ENCODE measurements at places on chromosomes 3 and 15. TPM values are rescaled to one million over a fixed set of nuclear protein-coding genes. Genes with fewer than 3 reads are reported as not detected.

GRCh38 chr3:69283496-69283895 is 102.4 kb downstream of the FRMD4B start:
- no peak for DNase-seq

NKIRAS1 gene
- total RNA-seq = 17.1 TPM

- peak; percentile 89 for DNase-seq
Measured at GRCh38 chr15:92098869-92099268, 245.4 kb downstream of the SLCO3A1 start.

GRCh38 chr3:26652164-26652563 is 29.6 kb downstream of the LRRC3B start:
- DNase-seq = peak; percentile 81

DNA sequence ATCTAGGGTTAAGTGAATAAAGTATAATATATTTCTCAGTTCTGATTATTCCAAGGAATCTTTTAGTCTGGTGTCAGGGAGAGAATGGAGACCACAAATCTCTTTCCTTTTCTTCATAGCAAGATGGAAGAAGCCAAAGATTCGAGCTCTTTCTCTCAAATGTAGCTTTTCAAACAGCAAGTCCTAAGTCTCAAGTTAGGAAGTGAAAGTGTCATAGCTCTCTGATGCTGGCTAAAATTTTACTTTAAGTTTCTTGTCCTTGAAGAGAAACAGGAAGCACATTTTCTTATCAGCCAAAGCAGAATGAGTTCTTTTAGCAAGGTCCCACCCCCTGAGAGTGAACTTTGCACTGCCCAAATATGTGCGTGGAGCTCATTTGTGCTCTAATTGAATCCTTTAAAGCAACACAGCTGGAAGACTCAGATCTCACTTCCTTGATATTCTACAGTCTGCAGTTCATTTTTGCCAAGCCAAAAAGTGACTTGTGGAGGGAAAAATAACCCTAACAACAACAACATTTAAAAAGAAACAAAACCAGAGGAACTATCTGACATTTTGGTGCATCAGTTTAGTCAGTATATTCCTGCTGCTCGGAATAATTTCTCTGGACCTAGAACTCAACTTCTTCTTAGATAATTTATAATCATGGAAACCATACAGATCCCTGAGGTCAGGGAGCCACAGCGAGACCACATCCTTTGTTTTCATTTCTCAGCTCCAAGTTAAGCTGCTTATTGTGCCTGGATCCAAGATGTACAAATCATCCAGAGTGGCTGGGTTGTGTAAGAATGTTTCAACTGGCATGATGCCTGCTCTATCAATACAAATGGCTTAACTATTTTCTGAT is 238.7 kb upstream of the P2RY1 start:
- peak; percentile 99 for DNase-seq

GRCh38 chr3:13896473-13897154 is 16.7 kb upstream of the WNT7A start:
- DNase-seq = peak; percentile 84

TXNRD3 gene
- 11.7 TPM for total RNA-seq

GRCh38 chr15:25863111-25863967 is at the start of gene ATP10A:
TSS of gene ATP10A (minus strand) at chr15:25863327. CDS start at chr15:25863096, 231 bp downstream.
- peak; percentile 58 for DNase-seq

- DNase-seq = no peak
Measured at GRCh38 chr3:150342896-150343467, 65.1 kb upstream of the TSC22D2 start.

DNA sequence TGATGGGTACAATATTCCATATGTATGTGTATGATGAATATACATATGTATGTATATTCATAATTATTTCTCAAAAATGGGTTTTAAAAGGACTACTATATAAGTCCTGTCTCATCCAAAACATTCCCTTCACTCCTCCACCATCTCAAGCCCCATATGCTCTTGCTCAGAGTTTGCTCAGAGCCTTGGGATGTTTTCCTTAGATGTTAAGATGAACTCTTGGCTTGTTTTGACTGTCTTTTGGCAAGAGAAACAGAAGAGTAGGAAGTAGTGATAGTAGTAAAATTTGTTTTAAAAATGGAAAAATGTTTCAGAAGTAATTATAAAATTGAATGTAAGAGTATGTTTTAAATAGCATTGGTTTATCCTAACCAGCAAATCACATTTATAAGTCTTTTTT is 6.2 kb upstream of the EPHA3 start:
- no peak for DNase-seq

GRCh38 chr3:168121184-168122017 is 25.7 kb upstream of the GOLIM4 start:
- peak; percentile 88 for DNase-seq

DNA sequence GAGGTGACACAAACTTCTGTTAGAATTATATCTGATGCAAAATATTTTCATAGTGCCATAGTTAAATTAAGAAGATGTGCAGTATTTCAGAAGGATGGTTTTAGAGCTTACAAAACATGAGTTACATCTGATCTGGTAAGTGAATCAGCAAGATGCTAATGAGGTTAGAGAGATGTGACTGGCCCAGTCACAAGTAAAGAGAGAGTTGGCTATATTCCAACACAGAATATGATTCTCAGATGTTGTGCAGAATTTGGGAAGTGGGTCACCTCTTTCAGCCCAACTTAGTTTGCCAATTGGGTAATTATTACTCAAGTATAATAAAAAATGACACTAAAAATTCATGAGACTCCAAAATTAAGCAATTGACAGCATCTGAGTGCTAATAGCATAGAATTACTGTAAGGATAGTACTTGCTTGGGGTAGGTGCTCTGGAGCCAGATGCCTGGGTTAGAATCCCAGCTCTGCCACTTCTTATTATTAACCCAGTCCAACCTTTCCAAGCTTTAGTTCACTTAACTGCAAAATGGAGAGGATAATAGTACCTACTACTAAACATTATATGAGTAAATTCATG is 30.8 kb downstream of the P2RY1 start:
- DNase-seq = no peak

GRCh38 chr15:65791335-65792137 is 557 bp downstream of the DENND4A start:
- peak; percentile 75 for DNase-seq

- peak; percentile 72 for DNase-seq
Measured at GRCh38 chr3:69439643-69440270, 53.9 kb upstream of the FRMD4B start.

DNA sequence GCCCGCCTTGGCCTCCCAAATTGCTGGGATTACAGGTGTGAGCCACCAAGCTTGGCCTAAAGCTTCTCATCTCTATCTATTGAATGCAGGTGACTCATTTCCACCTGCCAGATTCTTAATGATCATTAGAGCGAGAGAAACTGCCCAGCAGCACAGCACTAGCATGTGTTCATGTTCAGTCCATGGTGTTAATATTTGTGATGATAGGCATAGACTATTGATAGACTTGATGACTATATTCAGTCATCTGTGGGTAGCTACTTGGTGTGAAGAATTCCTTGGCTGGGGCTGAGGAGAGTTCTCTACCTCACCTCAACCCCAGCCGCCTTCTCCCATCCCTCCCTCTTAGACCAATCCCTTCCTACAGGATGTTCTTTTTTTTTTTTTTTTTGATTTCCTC is 60.0 kb downstream of the ST6GAL1 start:
- no peak for DNase-seq

FETUB gene
- not detected for total RNA-seq

GOLGA8G gene
- not detected for total RNA-seq

- no peak for DNase-seq
Measured at GRCh38 chr3:138338811-138339210, 9.2 kb upstream of the NME9 start.

GRCh38 chr3:101478980-101479379 is 34.0 kb downstream of the SENP7 start:
- DNase-seq = no peak

DNA sequence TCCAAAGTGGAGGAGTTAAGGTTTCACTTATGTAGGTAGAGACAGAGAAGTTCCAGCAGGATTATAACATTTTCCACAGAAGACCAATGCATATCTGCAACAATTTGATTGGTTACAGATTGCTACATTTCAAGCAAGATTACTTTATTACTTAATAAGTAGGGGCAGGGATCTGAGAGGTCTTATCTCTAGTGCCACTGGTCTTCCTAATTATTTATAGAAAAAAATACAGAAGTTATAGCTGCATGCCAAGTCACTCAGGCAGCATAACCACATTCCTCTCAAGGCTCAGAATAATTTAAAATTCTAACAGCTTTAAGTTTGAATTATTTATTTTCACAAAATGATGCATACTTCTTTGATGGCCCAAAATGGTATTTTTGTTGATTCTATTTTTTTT is 30.5 kb downstream of the RAD54L2 start:
- no peak for DNase-seq

GRCh38 chr3:196237203-196237602 is 20.9 kb downstream of the SLC51A start:
- DNase-seq = no peak

- no peak for DNase-seq
Measured at GRCh38 chr3:33581666-33582065, 136.4 kb downstream of the CLASP2 start.

- DNase-seq = peak; percentile 88
Measured at GRCh38 chr3:69320871-69321271, 65.0 kb downstream of the FRMD4B start.

DNA sequence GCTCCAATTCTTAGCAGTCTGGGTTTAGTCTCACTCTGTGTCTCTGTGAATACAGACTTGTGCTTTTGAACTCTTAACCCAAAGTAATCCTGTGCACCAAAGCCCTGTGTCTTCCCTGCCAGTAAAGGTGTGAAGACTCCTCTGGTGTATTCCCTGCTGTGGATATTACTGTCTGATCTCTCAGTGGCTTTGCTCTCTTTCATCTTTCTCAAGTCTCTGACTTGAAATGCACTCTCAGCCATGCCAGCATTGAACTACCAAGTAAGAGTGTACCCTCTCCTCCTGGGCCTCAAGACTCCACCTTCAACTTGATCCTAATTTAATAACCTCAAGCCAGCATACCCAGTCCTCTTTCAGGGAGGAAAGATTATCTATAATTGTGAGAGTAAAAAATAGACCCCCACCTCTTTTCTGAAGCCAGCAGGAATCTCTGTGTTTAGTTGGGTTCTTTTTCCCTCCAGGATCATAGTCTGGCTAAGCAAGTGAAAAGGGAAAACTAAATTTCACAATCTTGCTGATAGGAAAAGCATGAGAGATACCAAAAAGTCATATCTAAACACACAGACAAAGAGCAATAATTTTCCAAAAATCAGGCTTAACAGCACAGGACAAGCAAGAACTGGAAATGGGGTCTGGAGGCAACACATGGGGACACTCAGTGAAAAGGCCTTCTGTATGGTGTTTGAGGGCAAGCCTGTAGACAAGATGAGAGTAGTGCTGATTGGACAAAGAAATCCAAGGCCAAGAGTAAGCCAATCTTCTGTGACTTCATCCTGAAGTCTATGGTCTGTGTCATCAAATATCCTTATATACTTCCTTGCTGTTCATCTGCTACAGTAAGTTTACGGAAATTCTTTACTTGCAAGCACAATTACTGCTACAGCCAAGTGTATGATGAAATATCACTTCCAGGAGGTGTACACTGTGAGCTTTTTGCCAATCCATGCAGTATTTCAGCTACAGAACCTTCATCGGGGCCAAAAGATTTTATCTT is 296.1 kb upstream of the TGFBR2 start:
- no peak for DNase-seq

DNA sequence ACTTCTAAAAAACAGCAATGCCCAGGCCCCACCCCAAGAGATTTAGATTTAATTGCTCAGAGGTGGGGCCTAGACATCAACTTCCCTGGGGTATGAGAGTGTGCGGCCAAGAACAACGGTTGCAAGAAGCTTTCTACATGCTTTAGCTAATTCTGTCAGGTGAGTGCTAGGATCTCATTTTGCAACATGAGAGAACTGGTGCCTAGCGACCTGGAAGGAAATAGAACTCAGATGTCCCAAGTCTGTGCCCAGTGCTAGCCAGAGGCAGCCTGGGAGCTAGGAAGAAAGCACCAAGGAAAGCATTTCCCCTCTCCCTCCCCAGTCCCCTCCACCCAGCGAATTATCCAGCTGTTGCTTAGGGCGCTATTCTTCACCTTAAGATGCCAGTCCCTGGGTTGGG is 22.9 kb upstream of the HRH1 start:
- DNase-seq = no peak

DNA sequence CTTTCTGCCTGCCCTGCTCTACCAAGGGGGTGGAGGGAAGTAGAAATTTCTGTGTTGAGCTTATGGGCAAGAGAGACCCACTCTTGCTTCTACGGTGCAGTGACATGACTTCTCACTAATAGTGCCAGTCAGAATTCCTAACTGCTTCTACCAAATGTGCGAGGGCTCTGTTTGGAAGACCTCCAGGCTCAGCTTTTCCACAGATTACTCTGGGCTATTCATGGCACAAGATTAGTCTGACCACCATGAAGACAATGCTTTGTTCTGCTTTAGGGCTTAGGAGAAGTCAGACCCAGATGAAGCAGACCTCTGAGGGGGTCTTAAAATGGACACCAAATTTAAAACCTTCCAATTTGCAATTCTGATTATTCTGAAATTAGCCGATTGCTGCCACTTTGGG is 195.9 kb upstream of the TBC1D5 start:
- no peak for DNase-seq

DNA sequence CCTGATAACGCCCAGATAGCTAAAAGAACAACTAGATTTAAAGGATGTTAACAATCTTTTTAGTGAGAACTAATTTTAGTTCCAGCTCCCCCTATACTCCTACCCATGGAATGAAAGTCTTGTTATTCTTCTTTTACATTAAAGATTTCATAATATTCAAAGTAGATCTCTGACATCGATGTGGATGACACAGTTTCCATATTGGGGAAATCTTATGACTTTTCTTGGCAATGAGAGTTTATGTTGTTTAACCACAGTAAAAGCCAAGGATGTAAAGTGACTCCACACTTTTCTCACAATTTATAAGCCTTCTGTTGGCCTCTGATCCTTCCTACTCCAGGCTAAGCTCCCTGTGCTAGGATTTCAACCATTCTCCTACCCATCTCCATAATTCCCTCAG is 332.6 kb upstream of the KCNMB2 start:
- no peak for DNase-seq

DNA sequence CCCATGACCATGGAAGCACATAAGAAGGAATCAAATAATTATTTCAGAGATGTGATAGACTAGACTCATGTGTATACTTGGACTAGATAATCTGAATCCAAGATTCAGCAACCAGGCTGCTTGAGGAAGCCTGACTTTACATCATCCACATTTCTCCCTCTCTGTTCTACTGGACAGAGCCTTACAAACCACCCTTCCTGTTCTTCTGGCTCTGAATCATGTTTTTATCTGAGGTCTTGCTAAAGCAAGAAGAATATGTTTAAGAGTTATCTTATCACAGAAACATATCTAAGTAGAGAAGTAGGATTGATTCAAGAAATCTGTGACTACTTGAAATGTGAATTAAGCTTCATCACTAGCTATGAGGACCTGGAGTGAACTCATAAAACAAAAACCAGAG is 71.1 kb upstream of the SLC24A5 start:
- DNase-seq = no peak
